ENCODE measurements at places on chromosomes 2 and 18.

DNA sequence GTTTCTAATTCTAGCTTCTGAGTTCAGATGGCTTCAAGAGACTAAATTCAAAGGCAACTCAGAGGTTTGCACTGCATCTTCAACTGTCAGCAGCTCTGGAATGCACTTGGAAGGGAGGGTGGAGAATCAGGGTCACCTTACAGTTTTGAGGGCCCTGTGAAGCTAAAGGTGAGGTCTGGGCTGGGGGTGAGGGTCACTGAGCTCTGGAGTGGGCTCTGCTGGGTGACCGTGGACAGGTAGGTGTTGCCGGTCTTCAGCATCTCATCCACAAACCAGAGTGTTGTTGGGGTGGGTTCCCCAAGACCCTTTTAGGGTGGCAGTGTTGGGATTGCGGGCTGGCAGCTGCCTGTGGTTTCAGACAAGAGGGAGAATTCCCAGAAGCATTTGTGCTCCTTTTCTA lies 70.1 kb upstream of the CXCR4 start:
- no peak for DNase-seq

DNA sequence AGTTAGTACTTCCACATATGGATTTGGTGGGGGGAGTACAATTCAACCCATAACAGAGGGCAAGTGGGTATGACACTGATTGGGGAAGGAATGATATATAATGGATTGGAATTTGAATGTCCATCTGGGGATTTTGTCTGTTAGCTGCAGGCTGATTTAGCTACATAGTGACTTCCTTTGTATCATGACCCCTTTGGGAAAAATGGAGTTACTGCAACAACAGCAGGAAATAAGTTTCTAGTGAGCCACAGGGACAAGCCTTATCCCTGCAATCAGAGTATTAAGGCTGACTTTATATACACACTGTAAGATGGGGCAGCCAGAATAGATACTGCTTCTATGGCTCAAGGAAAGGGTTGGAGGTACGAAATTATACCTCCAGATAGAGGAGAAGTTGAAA lies 404.4 kb upstream of the MEIS1 start:
- no peak for DNase-seq

- DNase-seq = no peak
These were observed 626 bp downstream of the CAPN10 start for GRCh38 chr2:240586919-240587800.

- no peak for DNase-seq
These were observed 53.8 kb upstream of the SLC5A7 start for GRCh38 chr2:107932488-107932887.

- no peak for DNase-seq
These were observed 1.3 kb upstream of the CYP26B1 start for GRCh38 chr2:72148837-72149555.

GRCh38 chr2:168136392-168136977 lies 110.9 kb downstream of the STK39 start:
- DNase-seq = peak; percentile 43

DNA sequence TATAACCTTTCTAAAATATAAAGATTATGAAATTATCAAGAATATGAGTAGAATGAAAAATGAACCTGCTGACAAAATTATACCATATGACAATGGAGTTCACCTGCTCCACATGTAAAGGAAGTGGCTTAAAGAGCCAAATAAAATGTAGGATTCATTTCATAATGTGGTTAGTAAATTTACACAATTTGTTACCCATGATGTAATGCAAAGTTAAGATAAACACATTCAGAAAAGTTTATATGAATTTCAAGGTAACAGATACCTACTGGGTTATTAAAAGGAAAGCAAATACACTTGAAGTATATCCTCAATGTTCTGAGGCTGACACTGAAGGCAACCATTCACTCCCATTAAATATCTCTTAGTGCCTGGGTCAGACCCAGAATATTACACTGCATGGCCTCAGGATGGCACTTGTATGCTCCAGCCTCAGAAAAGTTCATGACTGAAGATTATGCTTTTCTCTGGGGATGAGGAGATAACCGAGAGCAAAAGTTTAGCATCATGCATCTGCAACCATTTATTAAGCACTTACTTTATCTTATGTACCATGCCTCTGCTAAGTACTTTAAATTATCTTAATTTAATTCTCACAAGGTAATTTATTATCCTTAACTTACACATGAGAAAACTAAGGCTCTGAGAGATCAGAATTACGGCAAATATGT lies 6.2 kb downstream of the STRN start:
- DNase-seq = no peak

DNA sequence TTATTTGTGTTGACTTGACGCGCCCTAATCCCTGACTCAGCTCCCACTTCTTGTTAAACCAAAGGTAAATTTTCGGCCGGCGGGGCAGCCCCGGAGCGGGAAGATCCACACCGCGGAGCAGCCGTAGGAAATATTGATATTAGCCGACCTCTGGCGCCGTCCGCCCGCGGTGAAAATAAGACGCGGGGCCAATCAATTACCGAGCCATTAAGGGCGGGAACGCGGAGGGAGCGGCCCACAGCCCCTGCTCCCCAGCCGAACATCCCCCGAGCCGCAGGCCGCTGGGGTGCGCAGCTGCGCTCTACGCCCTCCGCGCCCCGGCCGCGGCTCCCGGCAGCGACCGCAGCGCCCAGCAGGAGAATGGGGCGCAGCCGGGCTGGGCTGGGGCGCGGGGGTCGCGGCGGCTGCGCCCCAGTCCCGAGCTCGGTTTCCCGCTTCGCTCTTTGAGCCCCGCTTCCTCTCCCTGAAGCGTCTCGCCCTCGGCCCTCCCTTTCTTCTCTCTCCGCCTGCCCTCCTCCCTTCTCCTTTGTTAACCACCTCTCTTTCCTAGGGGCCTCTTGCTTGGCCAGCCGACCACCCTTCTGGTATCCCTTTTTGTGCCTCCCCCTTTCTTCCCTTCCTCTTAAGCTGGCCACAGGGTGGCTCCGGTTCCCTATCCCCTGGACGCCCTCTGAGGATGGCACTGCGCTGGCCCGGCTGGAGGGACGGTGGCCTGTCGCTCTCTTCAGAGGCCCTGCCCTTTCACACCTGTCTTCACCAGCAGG lies 40.9 kb downstream of the CELF4 start:
- no peak for DNase-seq

- DNase-seq = no peak
These were observed 234.8 kb downstream of the SOX11 start for GRCh38 chr2:5926871-5927512.

GRCh38 chr2:206415618-206416243 lies 27.6 kb upstream of the ADAM23 start:
- DNase-seq = no peak

- DNase-seq = no peak
These were observed 131.1 kb downstream of the SMAD2 start for GRCh38 chr18:47799376-47799775.

DNA sequence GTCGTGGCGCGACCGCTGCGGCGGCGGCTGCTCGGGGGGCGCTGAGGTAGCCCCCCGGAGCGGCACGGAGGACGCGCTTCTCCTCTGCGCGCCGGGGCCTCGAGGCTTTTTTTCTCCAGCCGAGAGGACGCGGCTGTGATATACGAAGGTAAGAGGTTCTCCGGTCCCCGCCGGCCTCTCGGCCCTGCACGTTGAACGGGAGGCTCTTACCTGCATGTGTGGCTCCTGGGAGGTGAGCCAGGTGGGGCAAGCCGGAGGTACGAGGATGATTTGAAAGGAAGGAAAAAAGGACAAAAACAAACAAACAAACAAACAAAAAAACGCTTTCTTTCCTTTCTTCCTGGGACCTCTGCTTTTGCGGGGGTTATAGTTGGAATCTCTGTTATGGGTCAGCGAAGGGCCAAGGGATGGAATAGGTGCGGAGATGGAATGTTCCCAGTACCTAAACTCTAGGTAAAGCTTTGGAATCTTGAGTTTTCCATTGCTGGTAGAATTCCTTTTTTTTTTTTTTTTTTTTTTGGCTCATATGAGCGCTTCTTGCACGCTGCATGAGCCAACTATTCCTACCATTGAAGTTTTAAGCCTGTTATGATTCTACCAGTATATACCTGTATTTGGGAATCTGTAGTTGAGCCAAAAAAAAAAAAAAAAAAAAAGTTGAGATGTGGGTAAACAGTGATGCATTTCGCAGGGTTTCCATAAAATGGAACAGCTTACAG lies 674 bp downstream of the PTPN4 start:
- no peak for DNase-seq

DNA sequence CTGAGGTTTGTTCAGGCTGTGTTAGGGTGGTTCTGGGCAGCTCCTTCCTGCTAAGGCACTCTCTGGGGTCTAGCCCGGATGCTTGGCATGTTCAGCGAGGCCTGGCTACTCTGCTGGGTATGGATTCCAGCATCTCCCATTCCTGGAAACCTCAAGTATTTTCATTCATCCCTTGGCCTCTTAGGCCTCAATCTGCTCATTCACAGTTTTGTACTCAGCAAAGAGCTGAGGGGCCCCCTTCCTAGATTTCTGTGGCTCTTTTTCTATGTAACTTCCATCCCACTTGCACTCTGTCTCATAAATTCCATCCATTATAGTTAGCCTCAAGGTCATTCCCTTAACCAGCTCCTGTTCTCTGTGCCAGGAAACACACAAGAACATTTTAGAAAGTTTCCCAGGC lies 798.8 kb upstream of the HS6ST1 start:
- no peak for DNase-seq

DNA sequence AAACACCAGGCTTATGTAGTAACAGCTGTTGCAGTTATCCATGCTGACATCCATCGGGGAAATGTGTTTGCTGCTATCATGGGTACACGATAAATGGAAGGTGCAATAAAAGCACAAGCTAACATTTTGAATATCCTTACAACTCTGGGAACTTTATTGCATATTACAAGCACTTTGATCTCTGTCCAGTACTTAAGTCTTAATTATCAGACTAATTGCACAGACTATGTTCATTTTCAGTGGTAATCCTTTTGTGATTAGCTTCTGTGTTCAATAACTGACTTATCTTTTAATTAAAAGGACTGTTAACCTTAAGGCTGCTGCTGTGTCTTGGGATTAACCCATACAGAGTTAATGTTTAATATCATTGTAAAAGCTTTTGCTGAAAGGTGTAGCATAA lies 101.4 kb upstream of the ATP5MC3 start:
- no peak for DNase-seq

- DNase-seq = no peak
These were observed 71.8 kb upstream of the LTBP1 start for GRCh38 chr2:32874931-32875330.

DNA sequence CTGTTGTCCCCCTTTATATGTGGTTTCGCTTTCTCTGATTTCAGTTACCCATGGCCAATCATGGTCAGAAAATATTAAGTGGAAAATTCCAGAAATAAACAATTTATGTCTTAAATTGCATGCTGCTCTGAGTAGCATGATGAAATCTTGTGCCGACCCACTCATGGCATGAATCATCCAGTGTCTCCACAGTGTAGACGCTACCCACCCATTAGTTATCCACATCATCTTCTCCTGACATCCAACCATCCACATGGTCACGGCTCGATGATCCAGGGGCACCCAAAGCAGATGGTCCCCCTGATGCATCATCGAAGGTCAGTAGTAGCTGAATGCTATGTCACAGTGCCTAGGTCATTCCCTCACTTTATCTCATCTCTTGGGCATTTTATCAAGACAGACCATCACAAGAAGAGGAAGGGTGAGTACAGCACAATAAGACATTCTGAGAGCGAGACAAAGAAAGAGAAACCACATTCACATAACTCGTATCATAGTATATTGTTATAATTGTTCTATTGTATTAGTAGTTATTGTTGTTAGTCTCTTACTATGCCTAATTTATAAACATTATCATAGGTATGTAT lies 44.1 kb upstream of the ACKR3 start:
- no peak for DNase-seq

GRCh38 chr2:239358062-239358754 lies 42.6 kb downstream of the HDAC4 start:
- no peak for DNase-seq

DNA sequence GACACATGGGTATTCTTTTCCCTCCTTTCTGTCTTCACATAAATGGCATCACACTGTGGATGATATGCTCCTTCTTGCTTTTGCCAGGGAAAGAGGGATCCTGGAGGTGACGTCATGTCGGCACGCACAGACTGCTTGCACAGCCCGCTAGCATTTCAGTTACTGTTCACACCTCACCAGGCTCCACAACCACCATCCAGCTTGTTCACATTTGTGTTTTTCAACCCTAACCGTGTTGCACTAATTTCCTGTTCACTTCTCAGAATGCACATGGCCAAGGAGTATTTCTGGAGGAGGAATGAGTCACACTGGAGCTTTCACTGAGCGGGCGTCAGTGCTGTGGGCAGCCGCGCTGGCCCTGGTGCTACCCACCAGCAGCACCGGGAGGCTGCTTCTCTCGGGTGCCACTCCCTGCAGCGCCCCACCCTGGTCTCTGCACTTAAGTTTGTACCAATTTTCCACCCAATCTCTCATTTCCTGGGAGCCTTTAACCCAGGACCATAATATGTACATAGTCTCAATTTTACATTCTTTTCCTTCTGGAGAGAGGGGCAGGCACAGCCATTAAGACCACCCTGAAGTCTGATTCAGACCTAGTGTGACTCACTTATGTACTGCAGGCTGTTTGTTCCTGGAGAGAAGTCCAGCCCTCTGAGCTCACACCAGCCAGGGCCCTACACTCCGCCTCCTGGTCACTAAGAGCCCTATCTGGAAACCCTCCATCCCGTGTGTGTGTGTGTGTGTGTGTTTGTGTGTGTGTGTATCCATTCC lies 65.1 kb downstream of the MBP start:
- peak; percentile 56 for DNase-seq

- no peak for DNase-seq
These were observed 225.8 kb downstream of the CELF4 start for GRCh38 chr18:37339701-37340215.

GRCh38 chr2:45315861-45316260 lies 295.2 kb downstream of the SRBD1 start:
- no peak for DNase-seq

DNA sequence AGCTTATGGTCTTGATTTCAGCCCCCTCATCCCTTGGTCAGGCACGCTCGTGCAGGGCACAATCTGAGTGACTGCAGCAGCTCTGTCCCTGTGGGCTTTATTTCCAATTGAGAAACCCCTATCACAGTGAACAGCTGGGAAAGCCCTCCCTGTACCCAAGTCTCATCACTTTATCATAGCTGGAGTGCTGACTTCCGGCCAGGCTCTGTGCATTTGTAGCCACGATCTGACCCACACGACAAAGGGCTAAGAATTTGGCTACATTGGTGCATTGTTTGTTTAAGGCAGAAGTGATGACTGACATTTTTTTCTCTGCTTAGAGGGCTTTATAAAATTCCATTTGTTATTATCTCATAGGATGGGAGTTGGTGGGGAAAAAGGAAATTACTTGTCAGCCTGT lies 184.4 kb downstream of the KCNS3 start:
- DNase-seq = no peak

GRCh38 chr2:138213624-138214023 lies 249.4 kb downstream of the HNMT start:
- no peak for DNase-seq

- DNase-seq = no peak
These were observed 21.2 kb upstream of the NTSR2 start for GRCh38 chr2:11691076-11691660.

DNA sequence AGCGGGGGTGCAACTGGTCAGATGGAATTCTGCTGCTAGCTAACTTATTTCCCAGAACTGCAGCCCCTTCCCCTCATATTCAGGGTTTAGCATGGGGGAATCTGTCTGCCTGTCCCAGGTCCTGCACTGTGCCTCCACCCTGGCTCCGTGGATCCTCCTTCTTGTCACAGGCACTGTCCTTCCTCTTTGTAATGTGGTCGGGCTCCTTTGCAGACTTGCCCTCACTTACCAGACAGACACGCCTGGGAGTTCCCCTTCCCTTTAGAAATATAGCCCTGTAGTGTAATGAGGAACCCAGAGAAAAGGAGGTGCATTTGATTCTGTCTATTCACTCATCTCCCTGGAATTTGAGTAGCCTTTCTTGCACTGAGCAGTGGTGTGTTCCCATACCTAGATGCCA lies 108.7 kb downstream of the TRIM43 start:
- DNase-seq = peak; percentile 2

GRCh38 chr18:3411327-3411726 lies 38.6 kb upstream of the TGIF1 start:
- DNase-seq = no peak
